Erythroblast (primary cell): ENCODE measurements at places on chromosomes 7 and 10.

- peak; percentile 60 for DNase-seq
These were observed 67.9 kb upstream of the PRKCQ start for GRCh38 chr10:6647811-6648526.

GRCh38 chr7:107017965-107018719 lies 26.4 kb upstream of the PRKAR2B start:
- DNase-seq, result peak; percentile 65

- no peak for DNase-seq
These were observed 166.3 kb upstream of the TMEM196 start for GRCh38 chr7:19939746-19940145.

GRCh38 chr7:148633761-148634160 lies 43.2 kb downstream of the C7orf33 start:
- DNase-seq, result no peak

GRCh38 chr10:103637011-103637410 lies 143.5 kb downstream of the NEURL1 start:
- DNase-seq, result no peak

DNA sequence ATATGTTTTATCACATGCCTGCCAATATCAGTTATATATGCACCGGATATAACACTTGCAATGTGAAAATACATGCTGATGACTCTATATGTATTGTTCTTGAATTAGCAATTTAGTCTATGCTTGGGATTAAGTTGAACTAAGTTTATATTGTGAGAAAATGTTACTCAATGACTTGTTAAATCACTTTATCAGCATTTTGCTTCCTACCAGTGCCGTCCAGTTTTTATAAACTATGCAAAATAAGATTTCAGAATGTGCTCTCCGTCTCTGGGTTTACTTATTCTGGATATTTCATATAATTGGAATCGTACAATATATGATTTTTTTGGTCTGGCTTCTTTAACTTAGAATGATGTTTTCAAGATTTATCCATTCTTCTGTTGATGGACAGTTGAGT lies 25.5 kb upstream of the SLC26A3 start:
- DNase-seq, result no peak

GRCh38 chr7:105587909-105588635 lies 6.8 kb upstream of the EFCAB10 start:
- DNase-seq, result no peak

- DNase-seq, result no peak
These were observed 63.1 kb upstream of the ADRB1 start for GRCh38 chr10:113980408-113981087.

DNA sequence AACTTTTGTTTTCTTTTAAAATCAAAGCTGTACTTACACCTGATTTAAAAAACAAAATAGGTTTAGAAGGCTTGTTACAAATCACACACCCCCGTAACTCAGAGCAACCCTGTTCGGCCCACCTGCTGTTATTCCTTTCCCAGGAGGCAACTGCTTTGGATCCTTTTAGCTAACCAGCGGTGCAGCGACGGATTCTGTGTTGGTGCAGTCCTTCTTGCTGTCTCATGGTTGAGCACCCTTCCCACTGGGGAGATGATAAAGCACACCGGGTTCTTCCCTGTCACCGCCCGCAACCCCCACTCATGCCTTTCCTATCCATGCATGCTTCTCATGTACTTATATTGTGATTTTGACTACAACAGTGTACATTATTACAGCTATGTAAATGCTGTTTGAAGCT lies 24.8 kb upstream of the MKI67 start:
- no peak for DNase-seq

GRCh38 chr10:89442289-89442688 lies 27.9 kb downstream of the IFIT5 start:
- no peak for DNase-seq

DNA sequence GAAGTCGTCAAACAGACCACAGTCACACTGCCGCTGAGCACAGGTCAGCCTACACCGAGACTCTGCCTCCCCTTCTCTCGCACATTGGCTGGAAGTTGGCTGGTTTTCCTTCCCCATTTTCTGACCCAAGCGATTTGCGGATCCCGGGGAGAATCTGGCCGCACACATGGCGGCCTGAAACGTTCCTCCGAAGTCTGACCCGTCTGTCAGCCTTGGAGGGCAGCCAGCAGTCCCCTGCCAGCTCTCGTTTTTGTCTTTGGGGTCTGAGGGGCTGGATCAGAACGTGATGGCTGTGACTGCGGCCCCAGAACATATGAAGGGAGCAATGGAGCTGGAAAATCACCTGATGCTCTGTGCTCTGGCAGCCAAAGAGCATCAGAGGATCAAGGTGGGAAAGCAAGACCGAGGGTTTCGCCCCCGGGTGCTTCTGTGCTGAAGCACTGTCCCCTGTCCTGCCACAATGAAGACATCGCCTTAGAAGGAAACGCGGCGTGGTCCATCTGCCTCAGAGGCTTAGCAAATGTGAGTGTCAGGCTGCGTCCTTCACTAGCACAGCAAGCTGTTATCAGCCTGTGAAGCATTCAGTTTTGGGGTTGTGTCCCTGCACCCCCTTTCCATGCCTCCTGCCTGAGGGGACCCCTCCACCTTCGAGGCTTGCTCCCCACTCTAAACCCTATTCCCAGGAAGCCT lies 119.3 kb upstream of the SHH start:
- no peak for DNase-seq

DNA sequence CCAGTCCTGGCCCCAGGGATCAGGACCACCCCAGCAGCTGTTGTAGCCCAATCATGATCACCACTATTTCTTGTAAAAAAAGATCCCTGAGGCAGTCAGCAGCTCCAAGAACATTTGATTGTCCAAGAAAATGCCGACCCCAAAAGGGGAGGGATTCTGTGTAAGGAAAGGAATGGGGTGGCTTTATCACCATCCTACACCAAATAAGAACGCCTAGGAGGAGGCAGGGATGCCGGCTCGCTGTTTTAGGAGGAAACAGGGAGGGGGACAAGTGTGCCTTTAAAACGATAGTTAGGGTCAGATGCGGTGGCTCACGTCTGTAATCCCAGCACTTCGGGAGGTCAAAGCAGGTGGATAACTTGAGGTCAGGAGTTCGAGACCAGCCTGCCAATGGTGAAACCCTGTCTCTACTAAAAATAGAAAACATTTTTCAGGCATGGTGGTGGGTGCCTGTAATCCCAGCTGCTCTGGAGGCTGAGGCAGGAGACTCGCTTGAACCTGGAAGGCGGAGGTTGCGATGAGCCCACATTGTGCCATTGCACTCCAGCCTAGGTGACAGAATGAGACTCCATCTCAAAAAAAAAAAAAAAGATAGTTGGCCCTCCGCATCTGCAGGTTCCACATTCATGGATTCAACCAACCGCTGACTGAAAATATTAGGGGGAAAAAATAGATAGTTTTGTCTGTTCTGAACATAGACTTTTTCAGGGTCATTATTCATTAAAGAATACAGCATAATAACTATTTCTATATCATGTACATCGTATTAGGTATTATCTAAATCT lies 63.6 kb downstream of the PDIA4 start:
- peak; percentile 42 for DNase-seq

DNA sequence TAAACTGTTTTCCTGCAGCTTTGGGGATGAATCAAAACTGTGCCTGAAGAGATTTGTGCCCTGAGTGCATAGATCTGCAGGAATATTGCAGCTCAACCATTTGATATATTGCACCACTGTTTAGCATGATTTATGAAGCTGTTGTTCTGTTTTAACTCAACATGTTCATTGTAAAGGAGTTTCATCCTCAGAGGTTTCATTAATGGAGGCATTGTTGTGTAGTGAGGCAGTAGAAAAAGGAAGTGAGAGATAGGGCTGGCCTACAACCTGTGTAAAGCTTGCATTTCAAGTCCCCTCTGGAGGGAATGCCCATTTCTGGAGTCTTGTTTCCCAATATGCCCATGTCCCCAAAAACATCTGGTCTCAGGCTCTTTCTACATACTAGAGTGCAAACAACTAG lies 67.5 kb downstream of the DNAJC12 start:
- no peak for DNase-seq

DNA sequence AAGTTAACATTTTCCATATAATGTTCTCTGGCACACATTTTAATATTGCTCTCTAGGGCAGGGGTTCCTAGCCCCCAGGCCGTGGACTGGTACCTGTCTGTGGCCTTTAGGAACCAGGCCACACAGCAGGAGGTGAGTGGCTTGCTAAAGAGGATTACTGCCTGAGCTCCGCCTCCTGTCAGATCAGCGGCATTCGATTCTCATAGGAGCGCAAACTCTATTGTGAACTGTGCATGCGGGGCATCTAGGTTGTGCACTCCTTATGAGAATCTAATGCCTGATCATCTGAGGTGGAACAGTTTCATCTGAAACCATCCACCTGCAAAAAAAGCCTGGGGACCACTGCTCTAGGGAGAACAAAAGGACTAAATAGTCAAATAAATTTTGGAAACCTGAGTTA lies 65.7 kb downstream of the EXOC6 start:
- DNase-seq, result no peak

- DNase-seq, result peak; percentile 30
These were observed 95.0 kb downstream of the ST7 start for GRCh38 chr7:117048114-117048866.

- DNase-seq, result no peak
These were observed 7.1 kb downstream of the HTRA1 start for GRCh38 chr10:122468307-122468925.

- no peak for DNase-seq
These were observed 199.4 kb downstream of the KIAA1217 start for GRCh38 chr10:24408365-24408764.

GRCh38 chr7:151719031-151719896 lies 157.7 kb downstream of the PRKAG2 start:
- no peak for DNase-seq

DNA sequence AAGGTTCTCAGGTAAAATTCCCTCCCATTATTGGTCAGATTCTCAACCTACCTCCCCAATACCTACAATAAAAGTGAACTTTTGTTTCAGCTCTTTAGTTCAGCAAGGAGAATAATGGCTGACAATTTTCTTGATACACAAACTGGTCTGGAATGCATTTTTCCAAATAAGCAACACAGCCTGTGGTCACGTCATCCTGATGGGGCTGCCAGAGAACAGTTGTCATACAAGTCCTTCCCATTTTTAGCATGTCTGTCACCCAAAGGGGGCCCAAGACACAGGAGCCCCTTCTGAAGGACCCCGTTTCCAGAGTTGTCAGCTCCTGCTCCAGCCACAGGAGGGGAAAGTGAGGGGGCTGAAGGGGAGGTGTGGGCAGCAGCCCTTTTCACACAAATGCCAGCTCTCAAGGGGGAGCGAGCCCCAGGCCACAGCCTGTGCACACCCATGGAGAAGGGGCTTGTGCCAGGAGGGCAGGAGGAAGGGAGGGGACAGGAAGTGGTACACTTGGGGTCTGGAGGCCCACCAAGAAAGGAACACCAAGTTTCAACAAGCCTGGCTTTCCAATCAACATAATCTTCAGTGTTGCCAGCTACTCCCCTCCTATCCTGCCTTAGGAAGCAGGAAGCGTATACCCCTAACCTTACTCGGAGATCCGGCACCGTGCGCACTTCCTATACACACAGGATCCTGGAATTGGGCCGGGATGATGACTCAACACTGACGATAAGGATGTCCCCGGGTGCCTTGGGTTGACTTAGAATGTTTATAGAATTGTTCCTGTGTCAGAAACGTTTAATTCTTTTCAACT lies 43.4 kb upstream of the PDLIM1 start:
- no peak for DNase-seq

DNA sequence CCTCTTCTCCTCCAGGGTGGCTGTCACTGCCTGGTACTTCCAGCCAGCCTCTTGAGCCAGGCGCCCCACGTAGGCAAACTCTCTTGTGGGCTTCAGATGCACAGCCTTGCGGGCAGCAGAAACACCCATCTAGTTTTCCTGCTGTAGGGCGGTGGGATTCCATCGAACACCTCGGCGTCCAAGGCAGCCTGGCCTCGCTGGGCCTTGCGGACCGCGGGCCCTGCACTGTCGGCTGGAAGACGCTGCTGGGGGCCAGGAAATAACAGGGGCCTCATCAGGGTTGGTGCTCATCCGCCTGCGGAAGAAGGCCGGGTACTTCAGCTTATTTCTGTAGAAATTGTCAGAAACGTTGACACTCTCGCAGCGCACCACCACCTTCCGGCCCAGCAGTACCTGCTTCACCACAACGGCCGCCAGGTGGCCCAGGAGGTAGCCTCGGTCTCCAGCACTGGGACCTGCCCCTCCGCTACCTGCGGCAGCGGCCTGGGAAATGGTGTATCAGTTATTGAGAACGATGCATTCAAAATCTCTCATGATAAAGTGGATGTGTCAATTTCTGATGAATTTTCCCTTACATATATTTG lies 61.1 kb downstream of the WDFY4 start:
- no peak for DNase-seq

- no peak for DNase-seq
These were observed 83.1 kb upstream of the A1CF start for GRCh38 chr10:50968386-50969091.

DNA sequence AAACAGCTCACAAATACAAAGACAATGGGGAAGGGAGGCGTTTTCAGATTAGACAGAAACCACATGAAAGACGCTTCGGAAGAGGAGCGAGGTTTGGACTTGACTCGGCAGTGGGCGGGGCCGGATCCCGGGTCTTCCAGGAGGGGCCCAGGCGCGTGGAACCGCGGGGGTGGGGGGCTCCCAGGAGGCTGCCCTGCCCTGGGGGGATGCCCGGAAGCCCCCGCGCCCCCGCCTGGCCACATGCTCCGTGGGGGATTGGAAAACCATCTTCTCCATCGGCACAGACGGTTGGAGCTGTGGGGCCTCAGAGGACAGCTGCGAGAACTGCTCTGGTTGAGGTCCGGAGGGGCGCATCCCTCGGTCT lies 186.0 kb upstream of the SHH start:
- DNase-seq, result no peak

DNA sequence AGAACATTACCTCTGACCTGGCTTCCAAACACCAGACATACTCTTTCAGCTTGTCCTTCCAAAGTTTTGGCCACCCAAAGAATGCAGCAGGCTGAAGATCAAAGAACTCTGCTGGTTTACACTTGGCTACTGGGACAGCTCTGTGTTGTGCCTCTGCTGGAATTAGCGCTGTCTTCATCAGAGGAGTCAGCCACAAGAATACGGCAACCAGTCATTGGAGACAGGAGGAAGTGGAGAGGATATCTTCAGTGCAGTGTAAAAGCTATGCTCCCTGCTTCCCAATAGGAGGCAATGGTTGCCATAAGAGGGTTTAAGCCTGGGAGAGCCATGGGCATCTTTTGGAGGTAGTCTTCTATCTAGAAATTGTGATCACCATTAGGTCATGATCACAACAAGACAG lies 126.7 kb upstream of the WNT16 start:
- no peak for DNase-seq

DNA sequence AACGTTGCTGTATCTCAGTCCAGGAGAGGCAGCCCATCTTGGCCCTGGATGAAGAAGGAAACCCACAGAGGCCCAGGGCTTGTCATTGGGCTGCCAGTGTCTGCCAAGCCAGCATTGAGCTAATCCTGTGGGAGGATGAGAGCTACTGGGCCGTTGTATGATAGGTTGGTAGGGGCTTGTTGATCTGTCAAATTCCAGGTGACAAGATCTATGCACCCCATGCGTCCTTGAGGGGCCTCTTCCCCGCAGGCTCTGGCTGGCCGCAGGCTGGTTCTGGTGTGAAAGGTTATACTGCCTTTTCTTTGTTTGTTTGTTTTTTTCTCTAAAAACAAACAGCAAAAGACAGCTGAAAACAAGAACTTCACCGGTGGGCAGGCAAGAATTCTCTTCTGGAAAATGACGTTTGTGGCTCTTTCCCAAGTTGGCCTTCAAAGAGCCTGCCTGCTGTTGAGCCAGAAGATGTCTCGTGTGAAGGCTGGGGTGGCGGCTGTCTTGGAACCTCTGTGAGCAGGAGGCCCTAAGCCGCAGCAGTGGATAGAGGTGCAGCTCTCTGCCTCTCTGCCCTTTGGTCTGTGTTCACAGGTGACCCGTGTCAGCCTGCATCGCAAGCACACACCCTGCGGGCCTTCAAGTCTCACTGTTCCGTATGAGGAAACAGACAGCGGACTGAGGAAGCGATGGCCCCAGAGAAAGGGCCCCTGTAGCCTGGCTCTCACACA lies 23.3 kb downstream of the CYP17A1 start:
- no peak for DNase-seq
